ENCODE measurements at places on chromosomes 12 and 14.
A peak's percentile ranks its signal among the peaks of the same experiment; 100 is the strongest.

GRCh38 chr12:88575361-88575970, 4.8 kb downstream of the KITLG start:
- no peak for DNase-seq

- DNase-seq, result no peak
Measured at GRCh38 chr12:131808744-131809371, 19.3 kb upstream of the MMP17 start.

GRCh38 chr14:103329401-103330347, 4.4 kb upstream of the EIF5 start:
- DNase-seq, result no peak

GRCh38 chr14:51926449-51926848, 62.9 kb upstream of the RTRAF start:
- no peak for DNase-seq

GRCh38 chr12:7719946-7720730, 8.9 kb downstream of the DPPA3 start:
- DNase-seq, result no peak

DNA sequence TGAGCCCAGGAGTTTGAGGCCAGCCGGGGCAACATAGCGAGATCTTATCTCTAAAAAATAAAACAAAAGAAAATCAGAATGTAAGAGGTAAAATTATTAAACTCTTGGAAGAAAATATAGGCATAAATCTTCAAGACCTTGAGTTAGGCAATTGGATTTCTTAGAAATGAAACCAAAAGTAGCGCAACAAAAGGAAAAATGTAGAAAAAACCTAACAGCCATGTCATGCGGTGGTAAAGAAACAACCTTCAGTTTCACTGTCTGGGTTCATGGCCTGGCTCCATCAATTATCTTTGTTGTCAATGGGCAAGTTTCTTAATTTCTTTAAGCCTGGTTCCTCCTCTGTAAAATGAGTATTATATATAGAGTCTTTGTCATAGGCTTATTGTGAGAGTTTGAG, 5.6 kb upstream of the GCH1 start:
- no peak for DNase-seq

GRCh38 chr12:118773956-118774723, 207.2 kb upstream of the SRRM4 start:
- DNase-seq, result peak; percentile 24

- no peak for DNase-seq
Measured at GRCh38 chr12:114397978-114398881, 7.7 kb downstream of the TBX5 start.

Measured in D721Med (cell line).